ENCODE measurements at places on chromosomes 16 and 17. TPM values are rescaled to one million over a fixed set of nuclear protein-coding genes. Genes with fewer than 3 reads are reported as not detected.

KRTAP2-2 gene
- total RNA-seq = not detected

GPR142 gene
- 20.7 TPM for total RNA-seq

GNAO1 gene
- 250 TPM for total RNA-seq

TNFRSF17 gene
- total RNA-seq = not detected

PRRT2 gene
- 91.0 TPM for total RNA-seq

LIMD2 gene
- total RNA-seq = 311 TPM

DNA sequence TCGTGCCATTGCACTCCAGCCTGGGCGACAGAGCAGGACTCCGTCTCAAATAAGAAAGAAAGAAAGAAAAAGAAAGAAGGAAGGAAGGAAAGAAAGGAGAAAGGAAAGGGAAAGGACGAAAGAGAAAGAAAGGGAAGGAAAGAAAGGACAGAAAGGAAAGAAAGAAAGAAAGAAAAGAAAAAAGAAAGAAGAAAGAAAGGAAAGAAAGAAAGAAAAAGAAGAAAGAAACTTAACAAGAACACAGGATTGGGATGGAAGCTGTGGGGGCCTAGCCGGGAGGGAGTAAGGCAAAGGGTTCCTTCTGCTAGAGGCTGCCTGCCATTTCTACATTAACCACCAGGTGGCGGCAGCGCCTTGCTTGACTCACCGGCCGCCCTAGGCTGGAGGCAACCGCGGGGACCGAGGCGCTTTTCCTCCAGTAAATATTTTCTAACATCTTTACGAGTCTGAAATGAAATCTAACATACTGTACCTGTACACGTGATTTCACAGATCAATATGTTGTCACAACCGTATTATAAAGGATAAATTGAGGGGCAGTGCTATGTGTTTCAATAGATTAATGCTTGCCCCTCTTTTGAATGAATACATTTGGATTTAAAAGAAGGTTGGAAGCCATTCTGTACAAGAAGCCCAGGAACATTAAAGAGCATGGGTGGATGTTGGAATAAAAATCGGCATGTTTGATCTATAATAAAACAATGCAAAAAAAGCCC lies 6.1 kb downstream of the GJD3 start:
- no peaks in the 10 kb centered on the region for H3K36me3 ChIP-seq
- H3K4me1 ChIP-seq = peaks cover 14% of the 10 kb centered on the region
- H3K27me3 ChIP-seq = peaks cover 6% of the 10 kb centered on the region
- peak; percentile 94 for DNase-seq
- peak overlapping the region; percentile 35 for H3K4me3 ChIP-seq

DNA sequence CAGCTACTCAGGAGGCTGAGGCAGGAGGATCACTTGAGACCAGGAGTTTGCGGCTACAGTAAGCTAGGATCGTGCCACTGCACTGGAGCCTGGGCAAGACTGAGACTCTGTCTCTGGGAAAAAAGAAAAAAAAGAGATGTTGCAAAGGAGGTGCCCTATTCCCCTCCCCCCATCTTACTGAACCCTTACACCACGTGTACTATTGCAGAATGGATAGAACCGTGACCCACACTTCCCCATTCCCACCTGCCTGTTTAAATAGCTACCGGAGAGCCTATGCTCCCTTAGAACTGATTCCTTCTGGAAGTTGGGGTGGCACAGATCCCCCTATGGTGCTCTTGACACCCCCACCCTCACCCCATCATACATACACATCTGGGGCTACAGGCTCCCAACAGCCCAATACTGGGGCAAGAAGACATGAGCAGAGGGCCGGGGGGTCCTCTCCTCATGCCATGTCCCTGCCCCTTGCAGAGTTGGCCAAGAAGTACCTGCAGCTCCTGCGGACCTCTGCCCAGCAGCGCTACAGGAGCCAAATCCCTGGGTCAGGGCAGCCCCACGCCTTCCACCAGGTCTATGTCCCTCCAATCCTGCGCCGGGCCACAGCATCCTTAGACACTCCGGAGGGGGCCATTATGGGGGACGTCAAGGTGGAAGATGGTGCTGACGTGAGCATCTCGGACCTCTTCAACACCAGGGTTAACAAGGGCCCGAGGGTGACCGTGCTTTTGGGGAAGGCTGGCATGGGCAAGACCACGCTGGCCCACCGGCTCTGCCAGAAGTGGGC lies 35.7 kb downstream of the NLRC5 start:
- no peak overlapping the region for H3K27ac ChIP-seq
- H3K36me3 ChIP-seq = no peaks in the 10 kb centered on the region
- no peak overlapping the region for H3K4me3 ChIP-seq
- no peak for DNase-seq

DNA sequence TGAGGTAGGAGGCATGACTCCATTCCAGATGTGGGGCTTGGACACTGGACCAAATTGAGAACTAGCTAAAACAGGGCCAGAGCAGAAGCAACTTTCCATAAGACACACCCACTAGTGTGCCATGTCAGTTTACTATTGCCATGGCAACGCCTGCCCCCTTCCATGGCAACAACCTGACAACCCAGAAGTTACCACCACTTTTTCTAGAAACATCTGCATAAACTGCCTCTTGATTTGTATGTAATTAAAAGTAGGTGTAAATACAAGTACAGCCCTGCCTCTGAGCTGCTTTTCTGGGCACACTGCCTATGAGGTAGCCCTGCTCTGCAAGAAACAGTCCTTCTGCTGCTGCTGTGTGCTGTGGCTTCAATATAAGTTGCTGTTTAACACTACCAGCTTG lies 19.5 kb upstream of the SCNN1B start:
- H3K36me3 ChIP-seq = no peaks in the 10 kb centered on the region
- peaks cover 8% of the 10 kb centered on the region for H3K4me1 ChIP-seq
- H3K27ac ChIP-seq = no peak overlapping the region
- peaks cover 1% of the 10 kb centered on the region for H3K27me3 ChIP-seq
- no peak for DNase-seq
- no peak overlapping the region for H3K4me3 ChIP-seq

DNA sequence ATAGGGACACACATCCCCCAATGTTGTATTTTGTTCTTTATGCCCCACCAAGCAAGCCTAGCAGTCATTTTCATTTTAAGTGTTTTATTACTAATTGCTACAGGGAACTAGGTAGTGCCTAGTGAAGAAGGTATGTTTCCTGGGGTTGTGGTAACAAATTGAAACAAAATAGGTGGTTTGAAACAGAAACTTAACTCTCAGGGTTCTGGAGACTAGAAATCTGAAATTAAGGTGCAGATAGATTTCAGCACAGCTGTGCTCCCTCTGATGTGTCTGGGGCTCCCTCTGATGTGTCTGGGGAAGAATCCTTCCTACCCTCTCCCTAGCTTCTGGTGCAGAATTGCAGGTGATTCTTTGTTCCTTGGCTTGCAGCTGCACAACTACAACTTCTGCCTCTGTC lies 390.1 kb downstream of the ZFHX3 start:
- no peaks in the 10 kb centered on the region for H3K27me3 ChIP-seq
- DNase-seq = no peak
- peaks cover 5% of the 10 kb centered on the region for H3K36me3 ChIP-seq
- no peaks in the 10 kb centered on the region for H3K4me1 ChIP-seq
- no peak overlapping the region for H3K4me3 ChIP-seq

DNA sequence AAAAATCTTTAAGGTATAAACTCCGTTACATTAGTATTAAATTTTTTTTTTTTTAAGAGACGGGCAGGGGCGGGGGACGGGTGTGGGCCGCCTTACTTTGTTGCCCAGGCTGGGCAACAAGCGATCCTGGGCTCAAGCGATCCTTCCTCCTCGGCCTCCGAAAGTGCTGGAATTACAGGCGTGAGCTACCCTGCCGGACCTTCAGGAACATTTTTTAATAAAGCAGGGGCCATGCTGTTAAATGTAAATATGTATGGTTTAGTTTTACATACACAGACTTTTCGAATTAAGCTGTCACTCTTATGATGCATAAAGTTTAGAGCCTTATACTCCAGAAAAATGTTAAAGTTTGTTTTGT lies 2.4 kb downstream of the PPM1D start:
- H3K27me3 ChIP-seq = peaks cover 9% of the 10 kb centered on the region
- H3K27ac ChIP-seq = no peak overlapping the region
- H3K4me3 ChIP-seq = peak overlapping the region; percentile 99
- no peak for DNase-seq
- H3K4me1 ChIP-seq = peaks cover 18% of the 10 kb centered on the region

GRCh38 chr16:66294507-66294906 lies 72.0 kb upstream of the CDH5 start:
- peaks cover 2% of the 10 kb centered on the region for H3K27me3 ChIP-seq
- H3K36me3 ChIP-seq = no peaks in the 10 kb centered on the region
- H3K4me1 ChIP-seq = no peaks in the 10 kb centered on the region
- no peak overlapping the region for H3K4me3 ChIP-seq
- H3K27ac ChIP-seq = no peak overlapping the region

- H3K27ac ChIP-seq = no peak overlapping the region
- H3K36me3 ChIP-seq = no peaks in the 10 kb centered on the region
- no peaks in the 10 kb centered on the region for H3K4me1 ChIP-seq
- H3K4me3 ChIP-seq = no peak overlapping the region
Measured at GRCh38 chr16:1033128-1033679, 39.3 kb upstream of the SSTR5 start.

- peaks cover 13% of the 10 kb centered on the region for H3K27me3 ChIP-seq
- no peak overlapping the region for H3K4me3 ChIP-seq
- H3K4me1 ChIP-seq = peaks cover 19% of the 10 kb centered on the region
- DNase-seq = no peak
- H3K27ac ChIP-seq = peak overlapping the region; percentile 34
- no peaks in the 10 kb centered on the region for H3K36me3 ChIP-seq
Measured at GRCh38 chr17:801660-802059, 19.5 kb downstream of the MRM3 start.

DNA sequence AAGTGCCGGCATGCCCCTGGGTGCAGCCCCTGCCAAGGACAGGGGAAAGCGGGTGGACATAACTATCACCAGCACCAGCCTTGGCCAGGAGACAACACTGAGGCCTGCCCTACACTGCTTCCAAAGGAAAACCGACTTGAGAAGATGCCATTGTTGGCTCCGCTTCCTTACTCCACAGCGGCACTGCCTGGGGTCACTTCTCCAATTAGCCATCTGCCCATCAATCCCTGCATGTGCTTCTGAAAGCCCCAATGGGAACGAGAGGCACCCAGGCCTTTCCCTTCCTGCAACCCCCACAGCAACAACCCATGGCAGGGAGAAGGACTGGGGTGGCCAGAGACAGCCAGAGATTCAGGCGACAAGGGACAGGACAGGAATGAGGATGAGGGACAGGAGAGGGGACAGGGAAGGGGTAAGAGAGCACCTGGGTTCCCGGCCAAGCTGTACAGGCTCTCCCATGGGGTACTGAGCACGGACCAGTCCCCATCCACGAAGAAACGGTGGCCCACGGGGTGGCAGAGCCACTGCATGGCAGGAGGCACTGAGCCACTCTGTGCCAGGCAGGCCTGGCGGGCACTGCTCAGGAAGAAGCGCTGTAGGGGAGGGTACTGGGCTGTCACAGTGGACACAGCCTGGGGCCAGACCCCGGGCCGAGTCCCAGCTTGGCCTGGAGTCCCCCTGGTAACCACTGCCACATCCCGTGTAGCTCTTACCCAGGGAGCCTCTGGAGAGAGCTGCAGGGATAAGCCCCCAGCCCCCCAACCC lies 21.2 kb downstream of the SREBF1 start:
- peaks cover 29% of the 10 kb centered on the region for H3K4me1 ChIP-seq
- peaks cover 33% of the 10 kb centered on the region for H3K27me3 ChIP-seq
- peak overlapping the region; percentile 85 for H3K27ac ChIP-seq
- no peaks in the 10 kb centered on the region for H3K36me3 ChIP-seq

GRCh38 chr17:70295329-70295728 lies 126.0 kb downstream of the KCNJ2 start:
- no peaks in the 10 kb centered on the region for H3K36me3 ChIP-seq
- H3K4me3 ChIP-seq = no peak overlapping the region
- peaks cover 5% of the 10 kb centered on the region for H3K27me3 ChIP-seq
- DNase-seq = no peak
- H3K27ac ChIP-seq = no peak overlapping the region

- no peak for DNase-seq
- no peaks in the 10 kb centered on the region for H3K4me1 ChIP-seq
- peaks cover 5% of the 10 kb centered on the region for H3K36me3 ChIP-seq
- no peak overlapping the region for H3K27ac ChIP-seq
Measured at GRCh38 chr16:69005641-69006355, 99.7 kb upstream of the HAS3 start.

GRCh38 chr17:42979511-42980273 lies at the start of gene PTGES3L:
TSS of gene PTGES3L (minus strand) at chr17:42980080. CDS start at chr17:42980053, 27 bp downstream.
- peaks cover 7% of the 10 kb centered on the region for H3K27me3 ChIP-seq
- peaks cover 9% of the 10 kb centered on the region for H3K4me1 ChIP-seq

DNA sequence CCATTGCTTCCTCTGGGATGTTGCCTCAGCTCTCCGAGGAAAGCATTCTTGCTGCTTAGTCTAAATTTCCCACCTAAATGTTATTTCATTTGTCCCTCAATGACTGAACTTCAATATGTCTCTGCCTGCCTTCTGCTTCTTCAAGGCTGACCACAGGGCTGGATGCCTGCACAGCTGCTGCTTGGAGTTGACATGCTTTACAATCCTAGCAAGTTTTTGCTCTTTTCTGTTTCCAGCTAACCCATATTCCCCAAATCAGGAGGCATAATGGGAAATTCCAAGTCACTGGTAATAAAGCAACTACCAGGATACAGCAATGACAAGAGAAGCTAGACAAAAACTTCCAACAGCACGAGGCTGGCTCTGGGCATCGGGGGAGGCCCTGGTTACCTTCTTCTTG lies 48.9 kb downstream of the GTF3C1 start:
- DNase-seq = no peak
- H3K27me3 ChIP-seq = peaks cover 2% of the 10 kb centered on the region
- H3K27ac ChIP-seq = no peak overlapping the region
- no peaks in the 10 kb centered on the region for H3K36me3 ChIP-seq
- no peaks in the 10 kb centered on the region for H3K4me1 ChIP-seq

GRCh38 chr17:39629494-39629880 lies 2.7 kb downstream of the PPP1R1B start:
- H3K4me1 ChIP-seq = peaks cover 2% of the 10 kb centered on the region
- no peaks in the 10 kb centered on the region for H3K36me3 ChIP-seq
- H3K27me3 ChIP-seq = peaks cover 17% of the 10 kb centered on the region
- DNase-seq = no peak

DNA sequence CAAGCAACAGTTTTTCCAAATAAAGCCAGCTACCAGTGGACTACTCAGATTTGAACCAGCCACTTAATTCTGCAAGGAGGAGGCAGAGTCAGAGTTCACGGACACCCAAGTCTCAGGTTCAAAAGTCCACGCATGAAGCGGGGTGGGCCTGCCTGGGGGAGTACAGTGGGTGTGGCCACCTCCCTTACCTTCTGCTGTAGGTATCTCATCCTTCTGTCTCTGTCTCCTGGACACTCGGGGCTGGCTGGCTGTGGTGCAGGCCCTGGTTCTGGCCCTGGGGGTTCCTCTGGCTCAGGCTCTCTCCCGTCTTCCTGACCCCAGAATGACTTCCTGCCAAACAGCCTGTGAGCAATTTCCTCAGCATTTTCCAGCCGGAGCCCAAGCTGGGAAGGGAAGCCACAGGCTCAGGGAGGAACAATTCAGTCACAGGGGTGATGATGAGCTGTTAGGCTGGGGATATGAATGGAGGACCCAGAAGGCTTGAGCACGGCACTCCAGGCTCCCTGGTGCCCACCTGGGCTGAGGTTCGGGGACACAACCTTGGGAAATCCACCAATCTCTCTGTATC lies 101.9 kb downstream of the LITAF start:
- no peaks in the 10 kb centered on the region for H3K4me1 ChIP-seq
- H3K27ac ChIP-seq = no peak overlapping the region
- H3K36me3 ChIP-seq = peaks cover 47% of the 10 kb centered on the region

Data from glutamatergic neuron (in vitro differentiated cells).